ENCODE measurements at places on chromosomes 1 and 21.

GRCh38 chr1:212994926-212995325, 20.7 kb downstream of the ANGEL2 start:
- DNase-seq = no peak
- peaks cover 76% of the 10 kb centered on the region for H3K36me3 ChIP-seq

DNA sequence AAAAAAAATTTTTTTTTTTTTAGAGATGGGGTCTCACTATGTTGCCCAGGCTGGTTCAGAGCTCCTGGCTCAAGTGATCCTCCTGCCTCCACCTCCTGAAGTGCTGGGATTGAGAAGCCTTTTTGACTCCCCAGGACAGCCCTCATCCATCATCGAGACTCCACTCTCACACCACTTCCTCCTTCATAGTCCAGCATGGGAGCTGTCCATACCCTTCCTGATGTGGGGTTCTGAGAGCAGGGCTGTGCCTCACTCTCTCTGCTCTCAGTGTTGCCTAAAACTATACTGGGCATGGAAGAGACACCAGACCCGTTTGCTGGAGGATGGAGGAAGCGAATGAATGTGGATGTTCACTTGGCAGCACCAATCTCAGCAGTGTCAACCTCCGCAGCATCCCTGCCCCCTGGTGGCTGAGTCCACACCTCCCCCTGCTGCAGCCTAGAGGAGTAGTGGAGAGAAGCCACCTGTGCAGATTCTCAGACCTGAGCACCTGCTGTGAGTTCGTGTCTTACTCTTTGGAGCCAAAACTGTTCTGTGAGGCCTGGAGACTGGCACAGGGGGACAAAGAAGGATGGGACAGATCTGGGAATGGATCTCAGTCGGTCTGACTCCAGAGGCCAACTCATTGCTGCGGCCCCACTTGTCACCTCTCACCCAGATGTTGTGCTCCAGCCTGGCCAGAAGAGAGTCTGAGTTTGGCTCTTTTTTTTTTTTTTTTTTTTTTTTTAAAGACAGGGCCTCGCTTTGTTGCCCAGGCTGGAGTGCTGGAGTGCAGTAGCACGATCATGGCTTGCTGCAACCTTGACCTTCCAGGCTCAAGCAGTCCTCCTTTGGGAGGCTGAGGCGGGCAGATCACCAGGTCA, 17.7 kb downstream of the TINAGL1 start:
- H3K36me3 ChIP-seq = no peaks in the 10 kb centered on the region
- H3K27ac ChIP-seq = no peak overlapping the region
- no peaks in the 10 kb centered on the region for H3K4me1 ChIP-seq
- H3K27me3 ChIP-seq = no peaks in the 10 kb centered on the region
- peak; percentile 71 for DNase-seq

GRCh38 chr1:164907666-164908065, 348.7 kb downstream of the PBX1 start:
- H3K27me3 ChIP-seq = no peaks in the 10 kb centered on the region
- no peaks in the 10 kb centered on the region for H3K36me3 ChIP-seq
- H3K4me1 ChIP-seq = no peaks in the 10 kb centered on the region
- no peak for DNase-seq
- H3K4me3 ChIP-seq = no peak overlapping the region
- H3K27ac ChIP-seq = no peak overlapping the region

DNA sequence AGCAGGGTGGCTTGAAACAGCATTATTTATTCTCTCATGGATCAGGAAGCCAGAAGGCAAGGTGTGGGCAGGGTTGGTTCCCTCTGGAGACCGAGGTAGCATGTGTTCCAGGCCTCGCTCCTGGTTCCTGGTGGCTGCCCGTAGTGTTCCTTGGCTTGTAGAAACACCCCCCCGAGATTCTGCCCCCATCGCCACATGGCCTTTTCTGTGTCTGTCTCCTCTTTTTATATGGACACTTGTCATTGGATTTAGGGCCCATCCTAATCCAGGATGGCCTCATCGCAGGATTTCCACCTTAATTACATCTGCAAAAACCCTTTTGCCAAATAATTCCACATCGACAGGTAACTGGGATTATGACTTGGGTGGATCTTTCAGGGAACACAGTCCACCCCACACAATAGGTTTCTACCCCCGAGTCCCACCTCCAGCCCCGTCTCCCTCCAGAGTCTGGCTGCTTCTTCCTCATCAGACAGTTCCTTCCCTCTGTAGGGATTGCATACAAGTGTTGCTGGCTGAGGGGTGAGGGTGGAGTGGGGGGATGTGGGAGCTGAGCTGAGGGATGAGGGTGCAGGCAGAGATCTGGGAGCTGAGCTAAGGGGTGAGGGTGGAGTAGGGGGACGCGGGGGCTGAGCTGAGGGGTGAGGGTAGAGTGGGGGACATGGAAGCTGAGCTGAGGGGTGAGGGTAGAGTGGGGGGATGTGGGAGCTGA, 12.3 kb upstream of the NPHP4 start:
- no peak for DNase-seq
- peaks cover 22% of the 10 kb centered on the region for H3K36me3 ChIP-seq
- no peaks in the 10 kb centered on the region for H3K27me3 ChIP-seq
- H3K4me1 ChIP-seq = peaks cover 18% of the 10 kb centered on the region
- H3K4me3 ChIP-seq = no peak overlapping the region

- H3K27ac ChIP-seq = no peak overlapping the region
- H3K27me3 ChIP-seq = no peaks in the 10 kb centered on the region
- no peak for DNase-seq
These were observed 298.7 kb downstream of the TM2D1 start for GRCh38 chr1:61426254-61426653.

GRCh38 chr21:15986277-15986676, 256.5 kb downstream of the USP25 start:
- no peaks in the 10 kb centered on the region for H3K27me3 ChIP-seq
- no peak overlapping the region for H3K27ac ChIP-seq
- no peaks in the 10 kb centered on the region for H3K36me3 ChIP-seq
- no peak overlapping the region for H3K4me3 ChIP-seq
- H3K4me1 ChIP-seq = no peaks in the 10 kb centered on the region

DNA sequence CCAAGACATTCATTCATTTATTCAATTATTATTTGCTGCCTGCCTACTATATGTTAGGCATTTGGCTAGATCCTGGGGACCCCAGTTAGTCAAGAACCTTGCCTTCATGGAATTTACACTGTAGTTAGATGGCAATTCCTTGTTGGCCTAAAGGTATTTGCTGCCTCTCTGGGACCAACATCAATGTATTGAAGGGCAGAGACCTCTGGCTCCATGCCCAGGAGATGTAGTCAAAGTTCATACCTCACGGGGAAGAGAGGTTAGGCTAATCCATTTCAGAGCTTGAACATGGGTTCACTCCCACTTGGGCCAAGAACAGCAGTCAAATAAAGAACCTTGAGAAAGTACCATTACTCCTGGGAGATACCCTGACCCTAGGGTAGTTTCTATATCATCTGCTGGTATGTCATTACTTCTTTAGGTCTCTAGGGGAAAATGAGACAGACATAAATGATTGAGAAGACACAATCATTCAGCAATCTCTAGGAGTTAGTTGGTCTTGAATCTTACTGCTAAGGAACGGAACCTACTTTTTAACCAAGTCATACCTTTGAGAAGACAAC, 32.0 kb downstream of the SORT1 start:
- H3K27me3 ChIP-seq = no peaks in the 10 kb centered on the region
- no peak overlapping the region for H3K27ac ChIP-seq
- H3K36me3 ChIP-seq = peaks cover 46% of the 10 kb centered on the region
- no peak overlapping the region for H3K4me3 ChIP-seq

- H3K4me1 ChIP-seq = peaks cover 3% of the 10 kb centered on the region
- H3K4me3 ChIP-seq = no peak overlapping the region
- H3K27ac ChIP-seq = no peak overlapping the region
- H3K27me3 ChIP-seq = no peaks in the 10 kb centered on the region
- no peaks in the 10 kb centered on the region for H3K36me3 ChIP-seq
These were observed 144.7 kb downstream of the MRPL39 start for GRCh38 chr21:25462517-25462971.

GRCh38 chr21:44931501-44932407, 8.1 kb upstream of the SLX9 start:
- no peaks in the 10 kb centered on the region for H3K27me3 ChIP-seq
- peak overlapping the region; percentile 81 for H3K4me3 ChIP-seq
- no peak for DNase-seq
- peak overlapping the region; percentile 84 for H3K27ac ChIP-seq
- no peaks in the 10 kb centered on the region for H3K36me3 ChIP-seq
- peaks cover 70% of the 10 kb centered on the region for H3K4me1 ChIP-seq

GRCh38 chr1:6300342-6301048, 39.6 kb upstream of the GPR153 start:
- no peaks in the 10 kb centered on the region for H3K4me1 ChIP-seq
- H3K4me3 ChIP-seq = no peak overlapping the region
- no peaks in the 10 kb centered on the region for H3K36me3 ChIP-seq

DNA sequence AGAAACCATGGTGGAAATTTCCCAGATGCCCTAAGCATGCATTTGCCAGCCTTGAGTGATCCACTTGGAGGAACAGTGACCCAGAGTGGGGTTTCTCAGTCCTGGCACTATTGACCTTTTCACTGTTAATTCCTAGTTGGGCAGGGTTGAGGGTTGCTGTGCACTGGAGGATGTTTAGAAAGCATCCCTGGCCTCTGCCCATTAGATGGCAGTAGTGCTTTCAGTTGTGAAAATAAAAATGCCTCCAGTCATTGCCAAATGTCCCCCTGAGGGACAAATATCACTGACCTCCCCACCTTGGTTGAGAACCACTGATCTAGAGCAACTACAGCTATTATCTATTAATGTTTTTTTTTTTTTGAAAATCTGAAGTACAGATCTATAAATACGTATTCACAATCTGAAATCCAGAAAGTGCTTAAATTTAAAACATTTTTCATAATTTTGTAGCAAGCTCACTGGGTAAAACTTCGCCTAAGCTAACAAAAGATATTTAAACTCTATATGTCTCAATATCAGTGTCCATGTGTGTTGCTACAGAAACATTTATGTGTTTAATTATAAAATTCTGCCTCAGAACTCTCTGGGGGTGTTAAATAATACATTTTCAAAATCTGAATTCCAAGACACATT, 27.3 kb downstream of the F3 start:
- peak; percentile 32 for DNase-seq
- no peaks in the 10 kb centered on the region for H3K4me1 ChIP-seq
- H3K27ac ChIP-seq = no peak overlapping the region
- H3K4me3 ChIP-seq = no peak overlapping the region
- peaks cover 40% of the 10 kb centered on the region for H3K36me3 ChIP-seq

DNA sequence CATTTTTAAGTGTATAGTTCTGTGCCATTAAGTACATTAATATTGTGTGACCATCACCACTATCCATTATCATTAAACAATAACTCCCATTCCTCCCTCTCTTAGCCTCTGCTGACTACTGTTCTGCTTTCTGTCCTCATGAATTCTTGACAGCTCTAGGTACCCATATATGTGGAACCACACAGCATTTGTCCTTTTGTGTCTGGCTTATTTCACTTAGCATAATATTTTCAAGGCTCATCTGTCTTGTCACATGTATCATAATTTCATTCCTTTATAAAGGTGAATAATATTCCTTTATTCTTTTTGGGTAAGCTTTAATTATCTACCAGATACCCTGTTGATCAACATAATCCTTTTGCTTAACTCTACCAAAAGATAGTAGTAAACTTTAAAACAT, 47.7 kb downstream of the SPEN start:
- H3K27ac ChIP-seq = no peak overlapping the region
- peaks cover 14% of the 10 kb centered on the region for H3K4me1 ChIP-seq
- no peaks in the 10 kb centered on the region for H3K36me3 ChIP-seq
- no peak overlapping the region for H3K4me3 ChIP-seq
- no peak for DNase-seq

GRCh38 chr21:42426876-42427480, 23.3 kb downstream of the UBASH3A start:
- H3K36me3 ChIP-seq = no peaks in the 10 kb centered on the region
- no peaks in the 10 kb centered on the region for H3K27me3 ChIP-seq
- DNase-seq = no peak
- H3K4me3 ChIP-seq = no peak overlapping the region

DNA sequence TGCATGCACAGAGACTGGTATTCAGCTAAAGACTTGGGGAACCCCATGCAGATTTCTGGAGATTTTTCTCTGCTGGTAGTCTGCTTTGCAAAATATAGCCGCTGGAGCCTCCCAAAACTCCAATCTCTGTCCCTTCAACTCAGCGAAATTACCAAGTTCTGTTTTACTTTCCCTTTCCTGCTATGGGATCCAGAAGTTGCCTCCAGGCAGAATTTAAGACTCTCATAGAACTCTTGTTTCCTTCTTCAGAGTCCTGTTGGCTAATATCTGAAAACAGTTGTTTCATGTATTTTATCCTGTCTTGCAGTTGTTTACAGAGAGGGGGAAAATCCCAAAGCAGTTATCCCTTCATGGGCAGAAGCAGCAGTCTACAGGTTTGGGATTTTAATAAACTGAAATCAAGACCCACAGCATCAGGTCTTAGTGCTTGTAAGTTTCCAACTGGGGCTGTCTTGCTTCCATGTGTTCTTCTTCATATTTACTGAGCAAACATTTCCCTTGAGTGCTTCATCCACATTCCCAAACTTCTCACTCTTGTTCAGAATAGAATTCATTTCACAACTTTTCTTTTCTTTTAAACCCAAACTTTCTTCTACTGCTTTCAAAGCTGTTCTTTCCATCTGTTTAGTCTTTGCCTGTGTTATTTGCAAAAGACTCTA, 221.3 kb upstream of the DMRTA2 start:
- H3K36me3 ChIP-seq = peaks cover 12% of the 10 kb centered on the region
- no peaks in the 10 kb centered on the region for H3K27me3 ChIP-seq
- no peak overlapping the region for H3K27ac ChIP-seq
- no peak for DNase-seq
- H3K4me1 ChIP-seq = no peaks in the 10 kb centered on the region

- no peaks in the 10 kb centered on the region for H3K36me3 ChIP-seq
- H3K27me3 ChIP-seq = no peaks in the 10 kb centered on the region
These were observed 14.6 kb upstream of the CLDN14 start for GRCh38 chr21:36494557-36494956.

DNA sequence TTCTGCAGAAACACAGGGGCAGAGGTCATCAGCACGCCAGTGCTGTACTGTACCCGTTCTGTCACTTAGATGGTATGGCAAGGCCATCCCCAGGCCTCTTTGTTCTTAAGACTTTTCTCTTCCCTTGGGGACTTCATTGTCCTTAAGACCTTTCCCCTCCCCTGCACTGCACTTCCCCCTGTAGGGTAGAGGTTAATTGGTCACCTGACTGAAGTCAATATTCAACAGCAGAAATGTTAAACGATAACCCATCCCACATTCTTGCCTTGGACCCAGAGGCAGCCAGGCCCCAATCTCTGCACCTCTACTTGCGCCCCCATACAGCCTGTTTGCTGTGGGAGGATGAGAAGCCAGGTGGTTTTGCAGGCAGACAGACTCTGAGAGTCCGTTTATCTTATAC, 10.2 kb downstream of the PHGDH start:
- no peaks in the 10 kb centered on the region for H3K36me3 ChIP-seq
- no peaks in the 10 kb centered on the region for H3K27me3 ChIP-seq

- DNase-seq = no peak
- H3K4me1 ChIP-seq = no peaks in the 10 kb centered on the region
These were observed 567.3 kb upstream of the CXADR start for GRCh38 chr21:16945580-16945979.

- no peaks in the 10 kb centered on the region for H3K4me1 ChIP-seq
- H3K36me3 ChIP-seq = no peaks in the 10 kb centered on the region
- H3K27ac ChIP-seq = no peak overlapping the region
- no peak for DNase-seq
- H3K4me3 ChIP-seq = no peak overlapping the region
These were observed 93.9 kb upstream of the TSPAN2 start for GRCh38 chr1:115183158-115183557.

Data from CD14-positive monocyte (primary cell).